ENCODE measurements at places on chromosomes 11 and 22.

DNA sequence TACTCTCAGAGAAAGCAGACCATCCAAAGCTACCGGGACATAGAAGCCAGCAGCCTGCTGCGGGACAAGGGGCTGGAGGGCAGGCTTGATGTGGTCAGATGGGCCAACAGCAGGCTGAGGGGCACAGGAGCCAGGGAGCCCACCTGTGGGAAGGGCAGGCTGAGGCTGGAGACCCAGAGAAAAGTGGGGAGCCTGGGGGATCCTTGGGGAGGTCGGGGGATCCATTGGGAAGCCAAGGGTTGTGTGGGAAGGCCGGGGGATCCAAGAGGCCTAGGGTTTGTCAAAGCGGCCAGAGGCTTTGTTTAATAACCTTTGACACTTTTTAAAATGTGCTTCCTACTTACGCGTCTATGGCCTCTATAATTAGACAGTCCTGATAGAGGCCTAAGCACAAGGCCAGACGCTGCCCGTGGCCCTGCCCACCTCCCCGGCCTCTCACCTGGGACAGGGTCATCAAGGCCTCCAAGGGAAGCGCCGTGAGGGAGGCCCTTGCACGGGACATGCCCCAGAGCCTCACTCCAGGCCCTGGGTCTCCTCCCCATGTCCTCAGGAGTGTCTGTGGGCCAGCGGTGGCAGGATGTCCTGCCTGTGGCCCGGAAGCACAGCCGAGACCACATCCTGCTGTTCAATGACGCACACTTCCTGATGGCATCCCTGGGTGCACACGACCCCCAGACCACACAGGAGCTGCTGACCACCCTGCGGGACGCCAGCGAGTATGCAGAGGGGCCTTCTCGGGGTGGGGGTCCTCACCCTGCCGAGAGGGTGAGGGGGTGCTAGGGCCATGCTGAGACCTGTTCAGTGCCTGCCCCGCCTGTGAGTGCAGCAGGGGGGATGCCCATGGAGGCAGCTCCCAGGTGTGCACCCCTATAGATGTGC is 8.6 kb upstream of the GTSE1 start:
- no peak for DNase-seq

GRCh38 chr11:13290221-13290980 is 12.8 kb downstream of the BMAL1 start:
- no peak for DNase-seq

GRCh38 chr22:20567371-20567847 is 60.0 kb downstream of the MED15 start:
- DNase-seq = peak; percentile 26

GRCh38 chr11:19903620-19904069 is 191.0 kb downstream of the NAV2 start:
- peak; percentile 85 for DNase-seq

- no peak for DNase-seq
Measured at GRCh38 chr11:14444441-14445189, 55.0 kb downstream of the COPB1 start.

DNA sequence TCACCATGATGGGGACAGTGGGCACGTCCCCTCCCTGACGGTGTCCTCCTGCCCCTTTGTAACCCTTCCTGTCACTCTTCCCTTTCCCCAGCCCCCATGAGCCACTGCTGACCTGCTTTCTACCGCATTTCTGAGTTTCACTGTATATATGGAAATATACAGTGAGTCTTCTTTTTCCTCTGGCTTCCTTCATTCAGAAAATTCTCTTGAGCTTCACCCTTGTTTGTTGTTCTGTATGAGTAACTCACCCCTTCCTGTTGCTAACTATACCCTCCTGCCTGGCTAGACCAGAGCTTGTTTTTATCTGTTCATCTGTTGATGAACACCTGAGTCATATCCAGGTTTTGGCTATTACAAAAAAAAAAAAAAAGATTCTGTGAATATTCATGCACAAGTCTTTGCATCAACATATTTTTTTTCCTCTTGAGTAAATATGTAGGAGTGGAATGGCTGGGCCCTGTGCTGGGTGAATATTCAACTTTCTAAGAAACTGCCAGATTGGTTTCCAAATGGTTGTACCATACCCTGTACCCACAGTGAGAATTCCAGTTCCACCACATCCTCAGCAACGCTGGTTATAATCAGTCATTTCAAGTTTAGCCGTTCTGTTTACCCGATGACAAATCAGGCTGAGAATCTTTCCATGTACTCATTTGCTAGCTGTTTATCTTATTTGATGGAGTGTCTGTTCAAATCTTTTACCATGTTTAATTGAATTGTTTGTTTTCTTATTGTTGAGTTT is 62.0 kb downstream of the IGF2 start:
- DNase-seq = peak; percentile 38

DNA sequence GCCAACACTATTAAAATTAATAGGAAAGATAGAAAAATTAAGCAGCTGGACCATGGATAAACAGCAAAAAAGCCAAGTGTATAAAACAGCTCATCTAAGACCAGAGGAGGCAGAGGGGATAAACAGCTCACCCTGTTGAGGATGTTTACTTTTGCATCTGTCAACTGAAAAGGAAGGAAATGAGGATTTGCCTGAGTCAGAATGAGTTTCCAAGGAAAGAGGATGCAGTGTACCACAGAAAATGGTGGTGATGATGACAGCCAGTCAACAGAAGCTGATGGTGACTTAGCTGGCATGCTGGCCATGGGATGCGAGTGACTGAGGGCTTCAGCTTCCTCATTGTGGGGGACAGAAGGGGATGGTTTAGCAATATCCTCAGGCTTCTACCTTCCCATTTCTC is 183.5 kb downstream of the KIRREL3 start:
- peak; percentile 16 for DNase-seq

DNA sequence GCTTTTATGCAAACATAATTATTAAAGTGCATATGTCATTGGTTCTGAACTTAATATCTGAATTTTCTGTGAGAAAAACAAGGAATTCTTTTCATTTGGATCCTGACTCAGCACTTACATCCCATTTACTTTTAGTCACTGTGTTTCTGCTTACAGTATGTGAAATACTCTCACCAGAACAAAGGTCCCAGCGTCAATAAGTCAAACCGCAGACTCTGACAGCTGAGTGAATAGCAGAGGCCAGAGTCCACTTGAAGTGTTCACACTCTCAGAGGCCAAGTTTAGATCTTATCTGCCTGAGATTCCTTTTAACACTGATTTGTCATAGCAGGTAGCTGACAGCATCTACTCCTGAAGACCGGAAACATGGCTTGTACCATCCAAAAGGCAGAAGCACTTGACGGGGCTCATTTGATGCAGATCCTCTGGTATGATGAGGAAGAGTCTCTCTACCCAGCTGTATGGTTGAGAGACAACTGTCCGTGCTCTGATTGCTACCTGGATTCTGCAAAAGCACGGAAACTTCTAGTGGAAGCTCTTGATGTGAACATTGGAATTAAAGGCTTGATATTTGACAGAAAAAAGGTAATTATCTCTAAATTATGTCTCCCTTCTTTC is 14.6 kb downstream of the BBOX1 start:
- DNase-seq = peak; percentile 36

GRCh38 chr11:110435780-110436717 is 6.3 kb downstream of the FDX1 start:
- peak; percentile 48 for DNase-seq

- DNase-seq = no peak
Measured at GRCh38 chr22:32319861-32320406, 37.7 kb upstream of the RFPL3 start.

DNA sequence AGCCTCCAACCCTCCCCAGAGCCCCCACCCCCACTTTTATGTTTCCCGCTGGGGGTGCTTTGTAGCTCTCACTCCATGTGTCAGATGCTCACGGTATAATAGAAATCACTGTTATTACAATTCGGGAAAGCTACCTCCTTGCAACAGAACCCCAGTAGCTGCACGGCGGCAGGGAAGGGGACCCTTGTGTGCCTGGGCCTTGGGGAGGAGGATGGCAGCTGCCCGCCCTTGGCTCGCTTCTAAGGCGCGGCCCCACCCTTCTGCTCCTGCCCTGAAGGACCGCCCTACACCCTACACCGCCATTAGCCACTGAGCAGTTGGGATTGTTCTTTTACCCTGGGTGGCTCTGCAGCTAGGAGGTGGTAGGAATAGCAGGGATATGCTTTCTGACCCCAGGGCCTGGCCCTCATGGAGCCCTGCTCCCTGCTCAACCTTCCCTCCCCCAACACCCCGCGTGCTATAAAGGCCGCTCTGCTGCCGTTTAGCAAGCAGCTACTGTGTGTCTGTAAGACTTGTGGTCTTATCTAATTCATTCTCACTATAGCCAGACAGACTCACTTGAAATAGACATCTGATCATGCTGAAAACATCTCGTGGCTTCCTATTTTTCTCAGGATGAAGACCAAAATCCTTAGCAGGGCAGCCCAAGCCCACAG is 219.7 kb downstream of the CEP164 start:
- DNase-seq = no peak

GRCh38 chr11:3155691-3156258 is 9.3 kb downstream of the OSBPL5 start:
- DNase-seq = peak; percentile 61

- DNase-seq = no peak
Measured at GRCh38 chr11:7514099-7514591, 346 bp downstream of the PPFIBP2 start.

DNA sequence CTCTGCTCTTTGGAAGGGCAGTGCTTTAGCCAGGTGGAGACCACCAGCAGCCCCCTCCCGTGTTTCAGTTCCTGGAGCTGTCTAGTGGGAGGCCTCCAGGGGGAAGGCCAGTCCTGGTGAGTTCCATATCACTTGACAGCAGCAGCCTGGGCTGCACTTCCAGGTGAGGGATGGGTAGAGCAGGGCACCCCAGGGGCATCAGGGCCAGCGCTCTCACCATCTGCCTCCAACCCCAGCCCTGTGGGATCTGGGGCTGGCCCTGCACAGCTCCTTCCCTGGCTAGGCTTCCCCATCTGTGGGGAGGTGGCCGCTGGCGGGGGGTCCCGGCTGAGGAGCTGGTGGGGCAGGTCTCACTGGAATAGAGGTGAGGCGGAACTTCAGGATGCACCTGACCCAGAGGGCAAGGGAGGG is 60.5 kb downstream of the MORC2 start:
- no peak for DNase-seq

DNA sequence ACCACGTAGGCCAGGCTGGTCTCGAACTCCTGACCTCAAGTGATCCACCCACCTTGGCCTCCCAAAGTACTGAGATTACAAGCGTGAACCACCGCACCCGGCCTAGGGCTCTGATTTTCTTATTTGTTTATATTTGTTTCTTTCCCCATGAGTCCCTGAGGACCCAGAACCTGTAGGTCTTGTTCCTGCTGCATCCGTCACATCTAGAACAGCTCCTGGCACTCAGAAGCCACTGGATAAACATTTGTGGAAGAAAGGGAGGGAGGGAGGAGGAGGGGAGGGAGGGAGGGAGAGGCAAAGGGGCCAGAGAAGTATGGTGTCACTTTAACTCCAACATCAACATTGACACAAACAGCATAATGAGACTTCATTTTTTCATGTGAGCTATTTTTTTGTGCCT is 67.7 kb downstream of the CELSR1 start:
- DNase-seq = no peak

DNA sequence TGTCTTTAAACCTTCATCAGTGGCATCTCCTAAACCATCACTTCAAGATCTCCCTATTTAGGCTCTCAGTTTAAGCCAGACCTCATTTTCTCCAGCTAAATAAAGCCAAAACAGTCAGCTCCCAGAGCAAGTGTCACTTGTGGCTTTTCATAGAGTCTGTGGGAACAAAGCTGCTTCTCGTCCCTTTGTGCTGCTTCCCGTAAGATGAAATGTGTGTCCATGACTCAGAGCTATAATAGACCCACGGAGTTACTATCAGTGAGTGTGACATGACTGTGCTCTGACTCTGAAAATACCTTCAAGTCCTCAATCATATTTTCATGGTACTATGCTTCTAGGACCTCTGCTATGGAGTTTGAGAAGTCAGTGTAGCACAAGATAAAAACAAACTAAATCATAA is 57.3 kb upstream of the SLN start:
- peak; percentile 75 for DNase-seq

- DNase-seq = no peak
Measured at GRCh38 chr22:20922141-20922751, 5.0 kb downstream of the CRKL start.

DNA sequence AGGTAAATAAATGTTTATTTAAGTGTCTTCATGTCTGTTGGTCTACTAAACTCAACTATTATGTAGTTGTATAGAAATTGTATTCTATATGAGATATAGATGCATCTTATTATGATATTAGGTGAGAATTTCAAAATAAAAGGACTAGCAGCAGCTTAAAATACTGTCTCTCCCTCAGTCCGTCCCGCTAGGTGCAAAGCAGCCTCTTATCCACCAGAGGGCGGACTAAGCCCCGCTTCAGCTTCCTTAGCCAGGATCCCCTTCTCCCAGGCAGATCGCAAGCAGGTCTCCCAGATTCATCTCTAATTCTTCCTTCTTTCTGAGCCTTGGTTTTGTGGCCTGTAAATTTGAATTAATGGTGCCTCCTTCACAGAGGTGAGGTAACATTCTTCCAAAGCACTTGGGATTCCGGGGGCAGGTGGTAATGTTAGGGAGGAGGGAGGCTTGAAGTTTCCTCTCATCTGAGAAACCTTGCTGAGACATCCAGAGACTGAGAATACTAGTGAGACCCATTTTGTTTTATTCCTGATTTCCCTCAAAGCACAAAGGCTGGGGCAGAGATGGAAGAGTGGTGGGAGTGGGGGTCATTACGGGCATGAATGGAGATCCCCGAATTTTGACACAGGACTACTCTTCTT is 13.5 kb upstream of the INSC start:
- peak; percentile 86 for DNase-seq

GRCh38 chr11:134741453-134742223 is 329.6 kb upstream of the B3GAT1 start:
- DNase-seq = peak; percentile 53

DNA sequence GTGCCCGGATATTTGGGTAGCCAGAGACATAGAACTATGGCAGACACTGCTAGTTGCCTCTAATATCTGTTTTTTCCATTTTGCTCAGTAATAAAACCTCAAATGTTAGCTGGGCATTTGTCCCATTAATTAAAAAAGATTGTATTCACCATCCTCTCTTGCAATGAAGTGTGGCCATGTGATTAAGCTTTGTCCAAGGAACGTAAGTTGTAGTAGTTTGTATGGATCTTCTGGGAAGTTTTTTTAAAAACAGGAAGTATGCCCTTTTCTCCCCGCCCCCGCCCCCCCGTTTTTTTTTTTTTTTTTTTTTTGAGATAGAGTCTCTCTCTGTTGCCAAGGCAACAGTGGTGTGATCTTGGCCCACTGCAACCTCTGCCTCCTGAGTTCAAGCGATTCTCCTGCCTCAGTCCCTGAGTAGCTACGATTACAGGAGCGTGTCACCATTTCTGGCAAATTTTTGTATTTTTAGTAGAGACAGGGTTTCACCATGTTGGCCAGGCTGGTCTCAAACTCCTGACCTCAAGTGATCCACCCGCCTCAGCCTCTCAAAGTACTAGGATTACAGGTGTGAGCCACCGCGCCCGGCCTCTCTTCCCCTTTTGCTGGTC is 1.7 kb upstream of the TMEM135 start:
- DNase-seq = peak; percentile 11

DNA sequence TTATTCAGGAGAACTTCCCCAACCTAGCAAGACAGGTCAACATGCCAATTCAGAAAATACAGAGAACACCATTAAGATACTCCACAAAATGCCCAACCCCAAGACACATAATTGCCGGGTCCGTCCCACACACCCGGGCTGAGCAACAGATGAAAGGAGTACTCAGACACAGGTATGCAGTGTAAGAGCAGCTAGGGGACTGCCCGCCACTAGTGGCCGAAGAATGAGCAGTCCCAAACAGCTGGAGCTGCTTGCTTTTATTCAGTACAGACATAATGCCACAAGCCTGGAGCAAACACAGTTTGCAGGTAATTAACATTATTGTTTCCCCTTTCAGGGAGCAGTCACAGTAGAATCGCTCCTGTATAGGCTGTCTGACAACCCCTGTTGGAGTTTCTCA is 364.6 kb downstream of the LUZP2 start:
- no peak for DNase-seq

- no peak for DNase-seq
Measured at GRCh38 chr11:105696000-105696399, 86.1 kb downstream of the GRIA4 start.
